Endodermal cell (in vitro differentiated cells): ENCODE measurements at places on chromosomes 2 and 18. TPM values are rescaled to one million over a fixed set of nuclear protein-coding genes. Genes with fewer than 3 reads are reported as not detected.
A peak's percentile ranks its signal among the peaks of the same experiment; 100 is the strongest.

The HNRNPA3 gene
- 323 and 341 TPM in 2 replicates for total RNA-seq

The TMEM87B gene
- total RNA-seq = 19.2 and 20.2 TPM in 2 replicates

The MEP1B gene
- not detected in 2 replicates for total RNA-seq

The NAT8 gene
- not detected in 3 replicates for total RNA-seq

The ATL2 gene
- total RNA-seq = 139 to 232 TPM (median 151 TPM) in 3 replicates

The UGT1A9 gene
- total RNA-seq = not detected in 3 replicates

The SALL3 gene
- total RNA-seq = 5.0 to 10.0 TPM (median 9.5 TPM) in 3 replicates

The RAPH1 gene
- total RNA-seq = 23.5 and 24.1 TPM in 2 replicates

The ZAP70 gene
- total RNA-seq = 7.8 and 10.4 TPM in 2 replicates

The UGT1A4 gene
- total RNA-seq = not detected in 2 replicates

The CYP26B1 gene
- total RNA-seq = 0.34 to 1.8 TPM (median 0.91 TPM) in 3 replicates

The SCN1A gene
- not detected in 2 replicates for total RNA-seq

The TGFA gene
- total RNA-seq = 2.0 and 2.3 TPM in 2 replicates

The PROC gene
- total RNA-seq = 0.51 and 0.61 TPM in 2 replicates

GRCh38 chr18:32328379-32328778 is 138.5 kb downstream of the MEP1B start:
- no peak for DNase-seq

DNA sequence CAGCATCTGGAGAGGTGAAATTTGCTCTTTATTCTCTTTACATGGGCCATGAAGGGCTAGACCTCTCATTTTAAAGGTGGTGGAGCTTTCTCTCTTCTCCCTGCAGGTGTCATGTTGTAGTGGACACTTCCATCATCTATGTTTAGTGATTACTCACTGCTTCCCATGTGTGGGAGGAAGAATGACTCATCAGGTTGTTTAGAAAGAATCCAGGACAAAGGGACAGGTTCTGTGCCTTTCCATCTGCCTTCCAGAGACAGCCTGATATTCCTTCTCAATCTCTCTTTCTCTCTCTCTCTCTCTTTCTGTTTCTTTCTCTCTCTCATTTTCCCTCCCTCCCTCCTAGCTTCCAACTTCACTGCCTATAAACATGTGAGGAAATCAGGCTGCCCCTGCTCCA is 38.7 kb downstream of the SCG2 start:
- no peak for DNase-seq

DNA sequence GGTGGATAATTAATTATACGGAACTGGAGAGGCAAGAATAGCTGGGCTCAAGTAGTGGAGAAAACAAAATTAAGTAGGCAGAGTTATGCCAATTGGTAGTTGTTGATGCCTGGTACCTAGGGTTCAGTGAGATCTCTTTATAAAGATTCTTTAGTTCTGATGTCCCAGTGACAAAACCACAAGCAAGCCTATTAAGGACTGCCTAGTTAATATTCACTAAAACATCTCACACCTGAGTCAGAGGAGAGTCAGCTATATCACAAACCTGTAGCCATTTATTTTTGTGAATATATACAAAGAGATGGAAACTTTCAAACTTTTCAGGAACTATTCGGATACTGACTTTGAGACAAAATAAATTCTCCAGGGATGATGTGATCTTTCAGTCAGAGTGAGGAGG is 213.9 kb upstream of the CYP26B1 start:
- no peak for DNase-seq

DNA sequence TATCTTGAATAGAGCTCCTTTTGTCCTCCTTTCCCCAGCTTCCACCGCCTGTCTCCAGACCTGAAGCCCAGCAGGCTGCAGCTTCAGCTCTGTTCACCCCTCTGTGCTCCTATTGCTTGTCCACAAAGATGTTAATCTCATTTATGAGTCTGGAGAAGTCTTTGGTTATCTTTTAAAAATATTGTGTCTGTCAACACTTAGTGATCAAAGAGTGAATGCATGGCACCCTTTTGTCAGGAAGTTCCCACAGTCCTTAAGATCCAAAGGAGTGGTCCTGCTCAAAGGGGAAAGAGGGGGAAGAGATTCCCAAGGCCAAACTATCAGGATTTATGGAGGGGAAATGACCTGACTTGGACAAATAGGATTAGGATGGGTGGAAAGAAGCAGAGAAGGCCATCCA is 118.9 kb downstream of the ACAA2 start:
- DNase-seq = peak; percentile 49

GRCh38 chr2:168147830-168148794 is 99.3 kb downstream of the STK39 start:
- DNase-seq = no peak

DNA sequence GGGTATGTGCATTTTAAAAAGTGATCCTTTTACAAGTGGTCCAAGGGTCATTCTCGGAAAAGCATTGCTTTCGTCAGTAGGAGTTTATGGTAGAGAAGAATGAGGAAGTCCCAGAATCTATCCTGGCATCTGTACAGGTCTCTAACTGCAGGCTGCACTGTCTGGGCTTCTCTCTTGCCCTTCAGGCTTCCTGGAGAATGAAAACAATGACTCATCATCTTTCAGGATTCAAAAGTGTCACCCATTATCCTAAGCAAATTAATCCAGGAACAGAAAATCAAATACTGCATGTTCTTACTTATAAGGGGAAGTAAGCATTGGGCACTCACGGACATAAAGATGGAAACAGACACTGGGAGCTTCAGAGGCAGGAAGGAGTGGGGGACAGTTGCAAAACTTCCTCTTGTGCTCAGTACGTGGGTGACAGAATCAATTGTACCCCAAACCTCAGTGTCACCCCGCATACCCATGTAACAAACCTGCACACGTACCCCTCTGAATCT is 60.2 kb upstream of the TXNDC2 start:
- peak; percentile 17 for DNase-seq

DNA sequence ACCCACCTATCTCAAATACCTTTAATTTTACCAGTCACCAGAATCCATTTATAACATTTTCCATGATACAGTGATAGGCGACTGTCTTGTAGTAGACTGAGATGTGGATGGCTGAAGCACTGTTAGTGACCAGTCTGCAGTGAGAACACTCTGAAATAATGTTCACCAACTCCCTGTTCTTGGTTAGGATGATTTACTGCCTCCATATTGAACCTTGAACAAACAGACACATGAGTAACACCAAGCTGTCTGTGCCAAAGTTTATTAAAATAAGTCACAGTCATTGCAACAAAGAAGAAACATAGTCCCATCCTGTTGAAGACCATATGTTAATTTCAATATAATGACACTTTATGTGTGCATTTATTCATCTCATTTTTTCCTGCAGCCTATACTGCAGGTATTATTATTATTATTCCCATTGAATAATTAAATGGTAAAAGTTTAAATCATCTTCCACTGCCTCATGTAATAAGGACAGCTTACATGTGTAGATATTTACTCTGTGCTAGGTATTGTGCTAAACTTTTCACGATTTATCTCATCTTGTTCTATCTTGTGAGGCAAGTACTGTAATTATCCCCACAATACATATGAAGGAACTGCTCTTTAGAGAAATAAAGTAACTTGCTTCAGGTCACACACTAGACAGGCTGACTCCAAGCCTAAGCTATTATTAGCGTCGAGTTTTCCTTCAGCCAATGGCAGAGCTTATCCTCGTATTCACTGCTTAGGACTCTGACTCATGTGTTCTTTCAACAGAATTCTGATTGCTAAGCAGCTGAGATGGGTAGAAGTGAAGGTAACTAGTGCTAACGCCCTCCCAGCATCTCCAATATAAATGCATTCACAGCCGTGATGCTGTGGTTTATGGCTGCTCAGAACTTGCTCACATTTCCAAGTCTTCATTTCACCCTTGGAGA is 62.5 kb downstream of the ONECUT2 start:
- DNase-seq = no peak

- no peak for DNase-seq
These were observed 42.1 kb downstream of the GRHL1 start for GRCh38 chr2:9993488-9994165.

GRCh38 chr18:76824145-76824676 is 1.9 kb downstream of the ZNF236 start:
- DNase-seq = no peak

GRCh38 chr2:197969391-197969893 is 165.0 kb downstream of the PLCL1 start:
- no peak for DNase-seq

GRCh38 chr2:100924520-100925451 is 77.3 kb upstream of the RPL31 start:
- peak; percentile 25 for DNase-seq

DNA sequence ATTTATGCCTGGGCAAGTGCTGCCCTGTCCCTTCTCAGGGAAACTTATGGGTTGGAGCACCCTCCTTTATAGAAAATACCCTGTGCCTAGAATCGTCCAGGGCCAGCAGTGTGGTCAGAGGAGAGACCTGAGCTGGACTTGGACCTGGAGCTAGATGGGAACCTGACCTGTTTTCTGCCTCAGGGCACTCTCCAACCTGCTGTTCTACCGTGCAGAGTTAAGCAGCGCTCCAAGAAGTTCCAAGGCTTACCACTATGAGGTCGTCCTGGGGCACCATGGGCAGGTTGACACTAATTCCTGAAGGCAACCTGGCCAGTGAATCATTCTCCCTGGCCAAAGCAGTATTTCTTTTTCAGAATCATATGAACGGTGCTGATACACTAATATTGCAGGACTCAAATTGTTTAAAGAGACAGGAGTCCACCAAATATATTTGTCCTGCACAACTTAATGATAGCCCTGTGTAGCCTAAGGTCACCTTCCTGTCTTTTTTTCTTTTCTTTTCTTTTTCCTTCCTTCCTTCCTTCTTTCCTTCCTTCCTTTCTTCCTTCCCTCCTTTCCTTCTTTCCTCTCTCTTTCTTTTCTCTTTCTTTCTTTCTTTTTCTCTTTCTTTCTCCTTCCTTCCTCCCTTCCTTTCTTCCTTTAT is 455.4 kb upstream of the HNMT start:
- peak; percentile 56 for DNase-seq

- DNase-seq = no peak
These were observed 354.0 kb downstream of the LRRTM1 start for GRCh38 chr2:79950526-79950925.

DNA sequence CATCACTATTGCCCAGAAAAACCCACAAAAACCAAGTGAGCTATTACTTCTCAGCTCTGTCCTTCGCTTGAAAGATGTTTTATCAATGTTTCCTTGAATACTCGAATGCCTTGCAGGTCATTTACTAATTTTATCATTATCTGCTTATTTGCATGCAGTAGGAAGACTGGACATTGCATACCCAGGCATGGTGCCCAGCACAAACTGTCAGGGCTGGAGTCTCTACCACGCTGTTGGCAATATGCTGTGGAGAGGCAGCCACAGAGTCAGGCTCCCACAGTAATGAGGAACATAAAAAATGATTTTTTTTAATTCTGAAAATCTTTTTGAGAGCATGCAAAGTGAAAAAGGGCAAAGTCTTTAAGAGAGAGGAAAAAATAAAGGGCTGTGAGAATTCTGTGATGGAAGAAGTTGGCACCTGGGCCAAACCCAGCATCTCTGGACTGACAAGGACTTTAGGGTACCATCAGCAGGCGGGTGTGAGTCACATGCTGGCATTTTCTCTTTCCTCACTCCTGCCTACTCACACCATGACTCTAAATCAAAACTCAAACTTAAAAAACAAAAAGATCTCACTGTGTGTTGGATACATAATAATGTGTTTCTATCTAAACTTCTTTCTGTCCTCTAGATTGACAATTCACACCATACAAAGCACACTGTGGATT is 709.8 kb upstream of the FANCL start:
- no peak for DNase-seq

GRCh38 chr18:12911025-12911928 is 27.2 kb upstream of the PTPN2 start:
- peak; percentile 72 for DNase-seq

- DNase-seq = no peak
These were observed 2.2 kb downstream of the RELCH start for GRCh38 chr18:62189208-62189607.

DNA sequence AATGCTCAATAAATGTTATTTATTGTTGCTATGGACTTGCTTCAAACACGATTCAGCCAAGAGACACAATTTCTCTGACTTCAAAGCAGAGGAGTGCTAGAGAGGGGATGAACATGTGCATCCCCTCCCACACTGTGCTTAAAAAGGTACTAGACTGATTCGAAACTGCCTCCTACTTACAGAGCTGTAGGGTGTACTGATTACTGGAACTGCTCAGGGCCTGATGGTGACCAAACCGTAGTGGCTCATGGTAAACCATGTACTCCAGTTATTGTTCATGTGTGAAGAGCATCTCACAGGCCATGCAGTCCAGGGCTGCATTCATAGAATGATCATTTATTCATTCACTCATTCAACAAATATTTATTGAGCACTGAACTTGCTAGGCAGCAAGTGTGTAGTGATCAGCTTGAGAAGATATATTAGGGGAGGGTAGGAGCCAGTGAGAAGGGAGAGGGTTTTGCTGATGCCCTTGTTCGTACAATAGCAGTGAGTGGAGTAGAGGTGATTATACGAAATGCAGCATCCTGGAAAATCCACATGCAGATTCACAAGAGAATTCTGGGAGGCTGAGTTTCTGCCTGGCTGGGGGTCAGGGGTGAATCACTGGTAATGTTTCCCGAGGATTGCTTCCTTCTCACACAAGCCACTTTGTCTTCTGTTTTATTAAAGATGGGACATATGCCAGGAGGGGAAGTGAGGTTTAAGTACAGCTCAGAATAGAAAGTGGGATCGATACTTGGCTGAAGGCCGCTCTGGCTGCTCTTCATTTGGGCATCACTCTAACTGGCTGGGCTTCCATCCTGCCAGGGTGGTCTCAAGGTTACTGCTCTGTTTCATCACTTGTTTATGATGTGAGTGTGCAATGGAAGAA is 245.4 kb downstream of the RAD51AP2 start:
- no peak for DNase-seq

GRCh38 chr2:82317012-82317411 is 2012.5 kb upstream of the LRRTM1 start:
- no peak for DNase-seq

DNA sequence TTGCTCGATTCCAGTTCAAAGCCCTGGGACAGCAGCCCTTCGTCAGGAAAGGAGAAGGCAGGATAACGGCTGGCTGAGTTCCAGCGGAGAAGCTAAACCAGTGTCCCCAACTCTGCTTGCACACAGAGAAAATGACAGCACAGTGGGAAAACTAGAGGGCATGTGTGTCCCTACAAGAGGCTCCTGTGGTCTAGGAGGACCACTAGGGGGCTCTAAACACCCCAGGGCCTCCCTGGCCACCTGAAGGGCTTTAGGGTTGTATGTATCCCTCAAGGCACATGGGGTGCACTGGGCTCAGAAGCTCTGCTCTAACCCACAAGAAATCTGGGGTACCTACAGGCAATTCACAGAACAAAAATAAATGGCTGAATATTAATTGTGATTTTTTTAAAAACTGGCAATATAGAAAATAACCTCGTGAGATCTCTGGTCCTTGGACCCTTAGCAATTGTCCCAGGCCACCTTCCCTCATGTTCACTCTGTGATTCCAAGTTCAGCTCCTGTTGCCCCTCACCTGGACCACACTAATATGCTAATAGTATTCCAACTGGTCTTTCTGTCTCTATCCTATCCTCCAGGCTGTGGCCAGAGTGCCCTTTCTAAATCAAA is 17.5 kb downstream of the STAT1 start:
- peak; percentile 81 for DNase-seq

- DNase-seq = no peak
These were observed 7.5 kb downstream of the C2orf49 start for GRCh38 chr2:105344704-105345345.
